Heart right ventricle (tissue), 16 donors: ENCODE measurements at places on chromosomes 7 and 10. TPM values are rescaled to one million over a fixed set of nuclear protein-coding genes. Genes with fewer than 3 reads are reported as not detected.
A peak's percentile ranks its signal among the peaks of the same experiment; 100 is the strongest.

DNA sequence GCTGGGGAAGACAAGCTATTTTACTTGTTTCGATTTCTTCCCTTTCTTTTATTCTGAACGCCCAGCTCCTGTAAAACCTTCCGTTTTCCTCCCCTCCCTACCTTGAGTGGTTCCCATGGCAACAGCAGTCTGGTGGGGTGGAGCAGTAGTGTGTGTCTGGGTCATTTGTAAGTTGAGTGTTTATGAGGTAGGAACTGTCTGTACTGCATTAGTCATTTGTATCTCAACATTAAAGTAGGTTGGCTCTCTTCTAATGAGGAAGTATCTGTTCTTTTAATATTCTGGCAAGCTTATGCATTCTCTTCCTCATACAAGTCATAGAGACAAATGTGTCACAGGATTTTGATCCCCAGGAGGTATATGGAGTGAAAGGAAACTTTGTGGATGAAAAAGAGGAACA is 85.3 kb upstream of the CCDC6 start:
- no peak overlapping the region for H3K4me3 ChIP-seq
- H3K4me1 ChIP-seq = no peaks in the 10 kb centered on the region
- no peaks in the 10 kb centered on the region for H3K27me3 ChIP-seq
- no peaks in the 10 kb centered on the region for H3K36me3 ChIP-seq
- H3K27ac ChIP-seq = no peak overlapping the region

DNA sequence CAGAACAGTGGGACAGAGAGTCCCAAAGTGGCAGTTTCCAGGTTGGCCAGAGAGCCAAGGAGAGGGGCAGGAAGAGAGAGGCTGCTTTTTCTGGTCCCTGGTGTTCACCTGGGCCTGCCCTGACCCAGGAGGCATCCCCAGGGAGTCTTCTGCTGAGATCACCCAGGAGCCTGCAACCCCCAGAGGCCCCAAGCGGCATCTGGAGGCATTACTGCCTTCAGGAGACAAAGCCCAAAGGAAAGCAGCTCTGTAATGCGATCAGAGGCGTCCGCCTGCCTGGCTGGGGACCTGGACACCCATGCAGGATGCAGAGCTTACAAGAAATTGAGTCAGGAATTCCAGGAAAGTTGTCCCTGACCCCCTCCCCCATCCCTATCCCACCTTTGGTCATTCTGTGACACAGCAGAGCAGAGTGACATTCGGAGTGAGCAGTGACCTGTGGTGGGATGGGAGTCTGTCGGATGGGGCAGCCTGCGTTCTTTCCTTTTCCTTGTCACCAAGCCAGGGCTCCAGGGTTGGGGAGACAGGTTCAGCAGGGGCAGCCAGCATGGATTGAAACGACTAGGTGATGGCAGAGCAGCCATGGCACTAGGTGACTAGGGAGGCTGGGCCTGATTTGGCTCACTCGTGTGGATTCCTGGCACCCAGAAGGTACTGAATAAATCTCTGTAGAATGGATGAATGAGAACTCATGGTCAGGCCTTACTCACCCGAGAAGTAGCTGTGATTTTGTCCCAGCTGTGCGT is 10.4 kb downstream of the UNC5B start:
- H3K4me1 ChIP-seq = peaks cover 47% of the 10 kb centered on the region
- no peaks in the 10 kb centered on the region for H3K27me3 ChIP-seq
- no peak for DNase-seq
- no peak overlapping the region for H3K4me3 ChIP-seq
- H3K36me3 ChIP-seq = no peaks in the 10 kb centered on the region
- no peak overlapping the region for H3K27ac ChIP-seq

- H3K4me3 ChIP-seq = no peak overlapping the region
- no peak for DNase-seq
- no peak overlapping the region for H3K27ac ChIP-seq
- no peaks in the 10 kb centered on the region for H3K4me1 ChIP-seq
Observed at GRCh38 chr10:104069613-104070012, 16.1 kb downstream of the COL17A1 start.

DNA sequence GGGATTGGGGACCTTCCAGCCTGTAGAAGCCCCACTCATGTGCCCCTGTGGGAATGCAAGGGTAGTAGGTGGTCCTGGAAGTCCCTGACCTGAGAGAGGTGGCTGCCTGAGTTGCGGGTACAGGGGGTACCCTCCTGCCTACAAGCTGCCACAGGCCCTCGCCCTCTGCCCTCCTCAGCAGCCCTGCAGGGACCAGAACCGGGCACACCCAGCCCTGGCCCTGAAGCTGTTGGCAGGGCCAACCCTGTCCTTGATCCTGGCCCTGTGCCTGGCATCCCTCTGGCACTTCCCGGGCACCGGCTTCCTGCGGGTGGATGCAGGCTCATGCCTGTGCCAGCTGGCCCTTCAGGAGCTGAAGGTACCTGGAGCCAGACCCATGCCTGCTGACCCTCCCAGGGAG is 54.9 kb upstream of the ELN start:
- peak; percentile 27 for DNase-seq
- no peak overlapping the region for H3K4me3 ChIP-seq
- no peak overlapping the region for H3K27ac ChIP-seq
- H3K4me1 ChIP-seq = no peaks in the 10 kb centered on the region

- no peaks in the 10 kb centered on the region for H3K27me3 ChIP-seq
- peaks cover 4% of the 10 kb centered on the region for H3K4me1 ChIP-seq
- DNase-seq = no peak
- no peaks in the 10 kb centered on the region for H3K36me3 ChIP-seq
- no peak overlapping the region for H3K27ac ChIP-seq
- no peak overlapping the region for H3K4me3 ChIP-seq
Observed at GRCh38 chr7:144023171-144023827, 23.2 kb downstream of the OR6B1 start.

DNA sequence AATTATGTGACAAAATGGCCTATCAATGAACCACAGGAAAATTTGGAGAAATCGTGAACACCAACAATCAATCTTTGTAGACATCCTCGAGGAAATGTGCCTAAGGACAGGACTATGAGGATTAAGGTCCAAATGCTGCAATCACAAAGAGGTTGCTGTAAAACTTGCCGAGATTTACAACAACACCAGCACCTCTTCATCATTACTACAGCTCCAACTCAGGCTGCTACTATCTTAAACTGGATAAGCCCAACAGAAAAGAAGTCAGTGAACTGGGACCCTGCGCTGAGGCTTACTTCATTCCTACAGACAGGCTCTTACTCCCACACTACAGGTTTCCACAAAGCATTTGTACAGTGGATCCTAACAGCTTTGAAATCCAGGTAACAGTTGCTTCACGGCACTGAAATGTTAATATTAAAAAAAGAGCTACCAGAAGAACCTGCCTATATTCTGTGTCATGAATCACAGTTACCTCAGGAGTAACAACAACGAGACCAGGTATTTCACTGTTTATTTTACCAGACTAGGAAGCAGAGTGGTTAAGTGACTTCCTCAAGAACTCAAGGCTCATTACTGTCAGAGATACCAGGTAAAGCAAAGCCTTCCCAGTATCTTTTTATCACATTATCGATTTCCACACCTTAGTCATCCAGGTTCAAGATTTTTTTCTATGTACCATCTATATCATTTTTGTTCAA is 23.9 kb downstream of the CACUL1 start:
- H3K36me3 ChIP-seq = no peaks in the 10 kb centered on the region
- H3K27me3 ChIP-seq = no peaks in the 10 kb centered on the region
- H3K27ac ChIP-seq = peak overlapping the region; percentile 51
- DNase-seq = no peak
- peaks cover 17% of the 10 kb centered on the region for H3K4me1 ChIP-seq
- H3K4me3 ChIP-seq = no peak overlapping the region

DNA sequence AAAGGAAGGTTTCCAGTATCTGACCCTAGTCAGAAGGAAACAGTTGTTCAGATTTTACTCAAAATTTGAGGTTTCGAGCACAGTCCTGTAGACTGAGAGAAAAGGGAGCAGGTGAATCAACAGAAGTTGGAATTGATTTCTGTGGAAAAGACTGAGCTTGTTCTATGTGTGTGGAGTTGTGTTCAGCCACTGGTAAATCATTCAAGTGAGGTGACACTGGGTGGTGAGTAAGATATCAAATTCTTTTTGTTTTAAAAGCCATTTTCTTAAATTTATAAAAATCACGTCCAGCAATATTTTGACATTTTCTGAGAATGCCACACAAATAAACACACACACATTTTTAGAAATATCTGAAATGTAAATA is 165.1 kb downstream of the HGF start:
- H3K4me1 ChIP-seq = no peaks in the 10 kb centered on the region
- no peak overlapping the region for H3K4me3 ChIP-seq
- no peaks in the 10 kb centered on the region for H3K27me3 ChIP-seq

GRCh38 chr10:19767876-19768275 is 48.4 kb upstream of the PLXDC2 start:
- no peaks in the 10 kb centered on the region for H3K36me3 ChIP-seq
- no peak for DNase-seq
- no peak overlapping the region for H3K27ac ChIP-seq
- H3K27me3 ChIP-seq = no peaks in the 10 kb centered on the region
- no peaks in the 10 kb centered on the region for H3K4me1 ChIP-seq
- no peak overlapping the region for H3K4me3 ChIP-seq

DNA sequence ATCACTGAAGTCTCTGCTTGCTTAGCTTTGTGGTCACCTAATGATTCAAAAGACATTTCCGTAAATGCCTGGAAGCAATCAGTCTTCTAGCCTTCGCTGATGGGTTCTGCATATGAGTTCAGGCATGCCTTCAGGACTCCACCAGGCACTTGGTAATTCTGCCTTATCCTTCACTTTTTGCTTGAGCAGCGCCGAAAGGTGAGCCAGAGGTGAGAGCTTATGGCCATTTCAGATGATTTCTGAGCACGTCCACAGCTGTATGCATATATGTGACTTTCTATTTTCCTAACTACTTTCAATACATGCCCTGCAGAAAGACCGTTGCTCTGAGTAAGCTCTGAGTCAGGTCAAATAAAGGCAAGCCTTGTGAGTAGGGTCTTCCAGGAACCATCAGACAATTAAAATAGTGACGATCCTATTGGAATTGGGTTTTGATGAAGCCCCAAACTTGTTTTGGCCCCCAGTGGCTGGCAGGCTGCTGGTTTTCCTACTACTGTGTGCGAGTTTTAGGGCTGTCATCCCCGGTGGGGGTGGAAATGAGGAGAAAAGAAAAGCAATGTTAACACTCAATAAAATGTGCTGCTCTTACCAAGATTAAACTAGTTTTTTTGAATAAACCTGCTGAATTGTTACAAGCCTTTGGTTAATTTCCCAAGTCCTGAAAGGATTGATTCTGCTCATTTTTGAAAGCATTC is 154.4 kb upstream of the AKR1E2 start:
- peaks cover 6% of the 10 kb centered on the region for H3K4me1 ChIP-seq
- no peak for DNase-seq

- no peak overlapping the region for H3K27ac ChIP-seq
- no peaks in the 10 kb centered on the region for H3K27me3 ChIP-seq
- DNase-seq = no peak
- no peaks in the 10 kb centered on the region for H3K36me3 ChIP-seq
- H3K4me3 ChIP-seq = no peak overlapping the region
- H3K4me1 ChIP-seq = peaks cover 17% of the 10 kb centered on the region
Observed at GRCh38 chr7:133023370-133024071, 58.4 kb downstream of the CHCHD3 start.

- no peaks in the 10 kb centered on the region for H3K27me3 ChIP-seq
- no peaks in the 10 kb centered on the region for H3K4me1 ChIP-seq
- no peak for DNase-seq
- H3K4me3 ChIP-seq = no peak overlapping the region
Observed at GRCh38 chr10:122861711-122862161, 16.1 kb upstream of the CUZD1 start.

DNA sequence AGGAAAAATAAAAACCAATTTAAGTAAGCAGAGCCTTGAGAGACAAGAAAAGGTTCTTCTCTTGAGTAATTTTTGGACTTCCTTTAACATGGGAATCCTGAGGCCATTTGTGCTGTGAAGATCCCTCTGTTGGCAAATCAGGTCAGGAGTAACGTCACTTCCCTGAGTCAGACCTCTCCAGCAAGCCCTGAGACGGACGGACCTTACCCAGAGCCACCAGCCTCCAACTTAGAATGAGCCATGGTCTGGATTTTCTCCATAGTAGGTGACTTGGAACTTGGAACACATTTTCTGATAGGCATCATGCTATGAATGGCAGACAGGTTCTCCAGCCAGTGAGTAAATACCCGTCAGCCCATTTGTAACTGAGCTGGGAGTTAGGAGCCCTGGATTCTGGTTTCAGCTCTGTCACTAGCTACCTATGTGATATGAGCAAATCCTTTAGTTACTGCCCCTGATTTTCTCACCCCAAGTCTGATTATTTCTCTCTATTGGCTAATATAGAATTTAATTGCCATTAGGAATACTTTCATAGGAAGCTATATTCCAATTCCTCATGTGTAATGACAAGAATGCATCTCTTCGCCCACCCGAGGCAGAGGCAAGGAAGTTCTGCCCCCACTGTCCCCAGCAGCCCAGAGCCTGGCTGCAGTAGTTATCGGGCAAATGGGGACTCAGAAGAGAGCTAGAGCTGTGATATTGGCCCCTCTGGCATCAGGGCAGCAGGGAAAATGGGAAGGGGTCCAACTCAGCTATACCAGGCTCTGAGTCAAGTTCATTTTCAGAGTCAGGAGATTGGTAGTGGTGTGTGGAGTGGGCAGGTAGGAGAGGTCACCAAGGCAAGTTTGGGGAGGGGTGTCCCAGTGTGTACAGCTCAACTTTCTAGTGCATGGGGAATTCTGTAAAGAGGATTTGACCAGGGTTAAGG is 153.7 kb upstream of the AGK start:
- DNase-seq = peak; percentile 40
- no peaks in the 10 kb centered on the region for H3K36me3 ChIP-seq
- peaks cover 14% of the 10 kb centered on the region for H3K4me1 ChIP-seq
- H3K27ac ChIP-seq = peak overlapping the region; percentile 34
- no peaks in the 10 kb centered on the region for H3K27me3 ChIP-seq
- no peak overlapping the region for H3K4me3 ChIP-seq

- H3K4me3 ChIP-seq = no peak overlapping the region
- H3K4me1 ChIP-seq = peaks cover 4% of the 10 kb centered on the region
- H3K36me3 ChIP-seq = no peaks in the 10 kb centered on the region
- DNase-seq = no peak
- H3K27me3 ChIP-seq = no peaks in the 10 kb centered on the region
Observed at GRCh38 chr10:61990761-61991135, 89.2 kb downstream of the ARID5B start.

DNA sequence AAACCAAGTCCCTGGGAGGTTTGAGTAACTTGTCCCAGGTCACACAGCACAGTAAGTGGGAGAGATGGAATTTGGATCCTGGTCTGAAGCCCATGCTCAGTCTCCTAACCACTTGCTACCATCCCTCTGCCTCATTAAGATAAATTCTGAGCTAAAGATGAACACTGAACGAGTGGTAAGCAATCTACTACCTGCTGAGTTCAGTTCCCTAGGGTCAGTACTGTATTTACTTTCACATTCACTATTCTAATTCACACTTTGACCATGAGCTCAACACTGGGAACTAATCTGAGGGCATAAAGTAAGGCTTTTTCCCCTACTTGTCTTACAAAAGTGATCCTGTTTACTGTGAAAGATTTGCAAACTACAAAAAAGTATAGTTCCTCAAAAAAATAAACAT is 2.4 kb downstream of the UROS start:
- no peak for DNase-seq
- no peaks in the 10 kb centered on the region for H3K27me3 ChIP-seq
- H3K36me3 ChIP-seq = no peaks in the 10 kb centered on the region
- no peak overlapping the region for H3K27ac ChIP-seq
- H3K4me3 ChIP-seq = no peak overlapping the region

Gene CTNNA3
- 189 TPM for total RNA-seq

Gene SEMA3A
- total RNA-seq = 1.5 TPM

Gene EBF3
- 4.8 TPM for total RNA-seq

Gene WASL
- 21.6 TPM for total RNA-seq

Gene PRKG1
- total RNA-seq = 26.2 TPM

Gene MSS51
- total RNA-seq = 1.7 TPM

Gene FAM13C
- 6.3 TPM for total RNA-seq

Gene CCDC3
- total RNA-seq = 5.0 TPM

Gene INTS15
- 14.3 TPM for total RNA-seq

Gene SFXN3
- total RNA-seq = 10.2 TPM

Gene SERPINE1
- 3.5 TPM for total RNA-seq

Gene NAT16
- total RNA-seq = not detected

Gene CALHM3
- not detected for total RNA-seq
